ENCODE measurements at places on chromosomes 4 and X.

- DNase-seq = no peak
Measured at GRCh38 chr4:95850161-95850560, 10.3 kb downstream of the PDHA2 start.

DNA sequence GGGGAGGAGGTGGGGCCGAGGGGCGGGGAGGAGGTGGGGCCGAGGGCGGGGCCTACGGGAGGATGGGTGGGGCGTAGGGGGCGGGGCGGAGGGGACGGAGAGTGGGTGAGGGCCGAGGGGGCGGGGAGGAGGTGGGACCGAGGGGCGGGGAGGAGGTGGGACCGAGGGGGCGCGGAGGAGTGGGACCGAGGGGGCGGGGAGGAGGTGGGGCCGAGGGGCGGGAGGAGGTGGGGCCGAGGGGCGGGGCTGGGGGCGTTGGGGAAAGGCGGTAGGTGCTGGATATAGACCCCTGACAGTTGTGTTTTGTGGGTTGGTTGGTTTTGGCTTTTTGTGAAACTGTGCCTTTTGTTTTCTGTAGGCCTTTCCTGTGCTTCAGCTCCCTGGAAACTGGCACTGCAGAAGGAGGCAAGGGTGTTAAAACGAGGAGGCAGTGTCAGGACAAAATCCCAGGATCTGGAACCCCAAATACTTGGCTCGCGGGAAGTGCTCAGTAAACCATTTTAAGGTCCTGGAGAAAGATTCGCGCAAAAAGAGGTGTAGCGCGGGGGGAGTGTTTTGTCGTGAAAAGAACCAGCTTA is 580 bp upstream of the MMGT1 start:
- DNase-seq = no peak

DNA sequence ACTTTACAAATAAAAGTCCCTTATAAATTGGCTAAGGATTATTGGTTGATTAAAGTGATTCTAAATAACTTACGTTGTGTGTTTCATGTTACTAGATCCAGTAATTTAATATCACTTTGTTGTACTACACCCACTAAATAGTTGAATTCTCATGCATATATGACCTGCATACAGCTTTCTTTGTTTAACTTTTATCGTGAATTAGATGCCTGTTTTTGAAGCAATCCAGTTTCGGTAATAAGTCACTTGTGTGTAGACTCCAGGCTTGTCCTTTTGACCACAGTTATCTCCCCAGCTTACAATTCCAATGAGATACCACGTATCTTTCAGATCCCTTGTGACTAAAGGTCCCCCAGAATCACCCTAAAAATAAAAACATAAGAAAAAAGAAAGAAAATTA is 27.3 kb upstream of the TMPRSS11D start:
- DNase-seq = no peak

DNA sequence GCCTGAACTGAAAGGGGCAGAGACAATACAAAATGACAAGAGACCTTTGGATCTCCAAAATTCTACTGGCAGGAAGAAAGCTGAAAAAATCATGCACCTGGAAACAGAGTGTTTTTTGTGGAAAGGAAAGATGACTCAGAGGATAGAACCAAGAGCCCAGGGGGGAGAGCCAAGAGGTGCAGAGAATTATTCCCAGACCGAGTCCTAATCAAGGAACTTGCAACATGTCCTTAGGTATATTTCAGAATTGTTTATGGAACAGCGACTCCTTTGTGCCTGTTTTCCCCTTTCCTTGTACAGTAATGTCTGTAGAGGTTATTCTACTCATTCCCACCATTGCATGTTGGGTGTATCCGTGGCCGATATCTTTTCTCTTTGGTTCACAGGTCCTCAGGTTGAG is 71.7 kb downstream of the YIPF6 start:
- DNase-seq = no peak

GRCh38 chrX:153444333-153445011 is 1.4 kb downstream of the TREX2 start:
- DNase-seq = no peak

DNA sequence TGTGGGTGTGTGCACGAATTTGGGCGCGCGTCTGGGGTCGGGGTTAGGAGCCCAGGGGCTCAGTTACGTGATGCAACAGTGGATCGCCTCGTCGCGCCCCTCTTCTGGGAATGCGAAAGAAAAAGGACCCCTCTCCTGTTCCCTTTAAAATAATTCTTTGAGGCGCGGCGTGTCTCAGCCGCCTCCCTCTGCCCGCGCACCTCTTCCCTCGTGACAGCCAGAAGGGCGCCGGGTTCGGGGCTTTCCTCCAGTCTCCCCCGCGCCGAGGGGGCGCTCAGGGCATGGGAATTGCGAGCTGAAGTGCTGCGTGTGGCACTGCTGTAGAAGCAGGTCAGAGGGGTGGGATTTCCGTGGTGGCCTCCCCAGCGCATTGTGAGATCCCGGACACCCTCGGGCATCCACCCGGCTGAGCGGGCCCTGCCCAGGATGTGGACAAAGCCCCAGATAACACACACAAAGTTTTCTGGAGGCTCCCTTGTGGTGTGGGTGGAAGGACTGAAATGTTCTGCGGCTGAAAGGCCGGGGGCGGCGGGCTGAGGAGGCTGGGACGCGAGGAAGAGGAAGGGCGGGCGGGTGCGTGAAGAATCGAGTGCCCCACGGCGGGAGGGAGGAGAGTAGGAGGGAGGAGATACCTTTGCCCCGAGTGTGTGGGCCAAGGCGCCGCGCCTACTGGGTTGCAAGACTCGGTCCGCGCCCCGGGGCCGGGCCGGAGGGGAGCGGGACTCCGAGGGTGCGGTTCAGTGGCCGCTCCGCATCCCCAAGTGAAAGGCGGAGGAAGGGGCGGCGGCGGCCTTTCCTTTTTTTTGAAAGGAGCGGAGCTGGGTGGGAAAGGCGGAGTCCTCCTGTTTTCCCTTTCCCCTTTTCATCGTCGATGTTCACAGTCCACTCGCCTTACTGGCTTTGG is 752 bp downstream of the SEPTIN11 start:
- DNase-seq = no peak

- no peak for DNase-seq
Measured at GRCh38 chrX:15834053-15834452, 20.6 kb downstream of the AP1S2 start.

GRCh38 chr4:42284030-42284429 is 113.3 kb upstream of the SHISA3 start:
- DNase-seq = no peak

GRCh38 chrX:15269618-15270521 is at the start of gene ASB9:
ASB9 (minus strand) TSS chrX:15270083; CDS start chrX:15269874, 209 bp downstream.
- DNase-seq = no peak

DNA sequence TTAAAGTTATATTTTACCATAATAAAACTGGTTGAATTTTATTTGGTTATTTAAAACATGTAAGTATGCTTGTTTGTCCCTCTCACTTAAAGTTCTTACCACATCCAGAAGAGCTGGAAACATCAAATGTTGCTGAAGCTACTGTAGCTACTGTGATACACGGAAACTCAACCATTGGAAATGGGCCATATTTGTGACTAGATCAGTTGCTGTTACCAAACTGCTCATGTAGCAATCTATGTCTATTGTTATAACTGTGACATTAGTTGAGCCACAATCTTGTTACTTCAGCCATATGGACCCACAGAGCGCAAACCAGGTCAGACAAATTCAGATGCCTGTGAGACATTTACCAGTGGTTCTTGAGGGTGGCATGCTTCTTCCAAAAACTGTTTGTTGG is 41.6 kb downstream of the NDNF start:
- no peak for DNase-seq

DNA sequence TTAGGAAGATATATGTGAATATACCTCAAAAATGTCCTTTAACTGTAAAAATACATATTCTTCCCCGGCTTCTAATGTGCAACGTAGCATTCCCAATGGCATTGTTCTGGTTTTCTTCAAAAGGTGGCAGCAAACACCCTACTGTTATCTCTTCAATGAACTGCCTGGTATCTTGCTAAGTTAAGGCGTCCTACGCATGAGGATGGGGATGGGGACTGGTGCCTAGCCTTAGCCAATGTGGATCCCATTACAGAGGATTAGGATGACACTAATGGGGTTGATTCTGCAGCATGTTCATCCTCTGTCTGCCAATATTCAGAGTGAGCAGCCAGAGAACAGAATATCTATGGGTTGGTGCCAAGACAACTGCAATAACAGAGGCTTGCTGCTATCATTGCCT is 334.9 kb upstream of the ADGRL3 start:
- peak; percentile 76 for DNase-seq

DNA sequence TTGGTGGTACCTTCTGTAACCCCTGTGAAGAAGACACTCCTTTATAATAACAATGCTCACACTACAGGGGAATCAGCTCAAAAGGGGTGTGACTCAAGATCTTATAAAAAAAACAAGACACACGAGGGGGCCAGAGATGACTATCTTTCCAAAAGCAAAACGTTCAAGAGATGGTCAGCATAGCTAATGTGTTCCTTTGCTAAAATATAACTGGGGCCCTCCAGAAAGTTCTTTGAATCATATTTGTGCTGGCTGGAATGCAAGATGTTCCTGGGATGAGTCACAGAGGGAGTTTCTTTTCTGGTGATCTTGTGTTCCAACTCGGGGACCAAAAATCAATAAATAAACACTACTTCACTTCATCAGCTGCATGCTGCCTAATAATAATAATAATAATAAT is 46.5 kb downstream of the RAI2 start:
- DNase-seq = no peak

- DNase-seq = peak; percentile 68
Measured at GRCh38 chr4:94642561-94642866, 115.2 kb upstream of the BMPR1B start.

GRCh38 chr4:1855333-1856070 is 454 bp downstream of the LETM1 start:
- DNase-seq = no peak

DNA sequence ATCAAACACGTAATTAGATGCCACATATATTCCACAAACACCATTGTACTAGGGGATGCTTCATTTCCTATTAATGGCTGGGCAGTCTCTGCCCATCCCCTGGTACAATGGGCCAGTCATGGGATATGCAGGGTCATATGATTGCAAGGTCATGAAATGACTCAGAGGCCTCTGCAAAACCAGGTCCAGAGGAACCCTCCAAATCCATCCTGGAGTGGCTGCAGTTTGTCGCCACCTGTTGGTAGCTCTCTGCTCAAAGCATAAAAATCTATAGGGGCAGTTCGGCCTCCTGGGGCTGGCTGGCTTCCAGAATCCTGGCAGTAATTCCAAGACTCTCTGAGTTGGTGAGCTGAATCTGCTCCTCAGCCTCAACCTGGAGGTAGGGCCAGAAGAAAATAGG is 22.9 kb upstream of the PUDP start:
- no peak for DNase-seq

- no peak for DNase-seq
Measured at GRCh38 chrX:107769581-107770317, 5.8 kb downstream of the TSC22D3 start.

- DNase-seq = no peak
Measured at GRCh38 chrX:29903360-29903759, 312.0 kb upstream of the MAGEB2 start.

GRCh38 chr4:142929526-142929925 is 83.4 kb upstream of the INPP4B start:
- DNase-seq = no peak

DNA sequence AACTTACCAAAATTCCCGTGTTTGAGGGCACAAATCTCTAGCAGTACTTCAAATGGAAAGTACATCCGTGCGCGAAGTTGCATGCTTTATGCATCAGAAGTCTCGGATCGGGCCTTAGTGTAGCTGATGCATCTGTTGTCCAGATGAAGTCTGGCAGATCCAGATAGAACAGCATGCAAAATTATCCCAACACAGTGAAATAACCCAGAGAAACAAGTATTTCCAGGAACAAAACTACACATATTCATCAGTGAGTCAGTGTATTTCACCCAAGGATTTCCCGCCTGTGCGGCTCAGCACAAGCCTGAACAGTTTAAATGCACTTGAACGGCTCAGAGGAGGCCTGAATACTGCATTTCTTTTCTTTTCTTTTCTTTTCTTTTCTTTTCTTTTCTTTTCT is 27.4 kb upstream of the CLDN24 start:
- no peak for DNase-seq

GRCh38 chr4:1250921-1251772 is 2.2 kb upstream of the CTBP1 start:
- DNase-seq = no peak

GRCh38 chr4:161320377-161320776 is 843.4 kb downstream of the FSTL5 start:
- peak; percentile 28 for DNase-seq

DNA sequence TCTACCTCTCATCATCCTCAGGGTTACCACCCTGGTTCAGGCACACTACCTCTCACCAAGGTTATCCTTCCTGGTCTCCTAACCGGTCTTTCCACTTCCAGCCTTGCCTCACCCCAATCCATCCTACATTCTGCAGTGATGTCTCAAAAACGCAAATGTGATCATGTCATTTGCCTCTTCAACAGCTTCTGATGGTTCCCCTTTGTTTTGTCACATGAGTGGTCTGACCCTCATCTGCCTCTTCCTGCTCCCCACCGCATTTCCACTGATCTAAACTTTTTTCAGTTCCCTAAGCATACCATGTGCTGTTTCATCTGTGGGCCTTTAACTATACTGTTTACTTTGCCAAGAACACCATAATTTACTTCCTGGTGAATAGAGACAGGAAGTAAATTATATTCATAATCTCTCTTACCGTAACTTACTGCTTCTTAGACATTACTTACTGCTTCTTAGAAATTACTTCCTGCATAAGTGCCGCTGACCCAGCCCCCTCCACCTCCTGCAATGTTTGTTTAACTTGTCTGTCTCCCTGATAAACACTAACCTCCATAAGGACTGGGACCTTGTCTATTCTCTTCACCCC is 27.1 kb upstream of the NSUN7 start:
- no peak for DNase-seq

GRCh38 chr4:73740353-73740778 is at the start of gene CXCL8:
CXCL8 (plus strand) TSS chr4:73740569; CDS start chr4:73740659, 90 bp downstream.
- DNase-seq = no peak

- no peak for DNase-seq
Measured at GRCh38 chr4:46993075-46994006, at the start of gene GABRA4. GABRA4 (minus strand) TSS chr4:46993581; CDS start chr4:46993424, 157 bp downstream.

DNA sequence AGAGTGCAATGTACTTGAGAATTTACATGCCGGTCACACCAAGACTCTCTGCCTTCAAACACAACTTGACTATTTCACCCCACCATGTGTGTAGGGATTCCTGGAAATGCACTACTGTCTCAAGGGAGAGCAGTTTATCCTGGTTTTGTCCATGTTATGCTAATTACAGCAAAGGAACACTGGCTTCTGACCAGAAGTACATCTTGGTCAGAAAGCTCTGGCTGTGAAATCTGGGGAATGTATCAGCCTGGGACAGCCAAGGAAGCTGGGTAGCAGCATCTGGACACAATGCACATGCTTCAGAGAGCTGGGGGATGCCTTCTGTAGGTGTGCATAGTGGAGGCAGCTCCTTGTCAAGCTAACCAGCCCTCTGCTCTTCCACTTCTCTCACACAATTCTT is 1432.6 kb upstream of the TENM3 start:
- no peak for DNase-seq

- no peak for DNase-seq
Measured at GRCh38 chrX:43940816-43941474, 32.2 kb downstream of the NDP start.
